ENCODE measurements at places on chromosomes 16 and 17.

GRCh38 chr17:73998653-73999645 lies 204.5 kb upstream of the RPL38 start:
- DNase-seq = peak; percentile 69

GRCh38 chr16:28846933-28847273 lies 755 bp upstream of the TUFM start:
- no peak for DNase-seq

GRCh38 chr17:9414471-9414870 lies 161.1 kb downstream of the STX8 start:
- DNase-seq = no peak

- DNase-seq = no peak
These were observed 26.8 kb downstream of the ENDOV start for GRCh38 chr17:80441598-80442322.

GRCh38 chr17:15412606-15413005 lies 54.8 kb downstream of the CDRT4 start:
- no peak for DNase-seq

DNA sequence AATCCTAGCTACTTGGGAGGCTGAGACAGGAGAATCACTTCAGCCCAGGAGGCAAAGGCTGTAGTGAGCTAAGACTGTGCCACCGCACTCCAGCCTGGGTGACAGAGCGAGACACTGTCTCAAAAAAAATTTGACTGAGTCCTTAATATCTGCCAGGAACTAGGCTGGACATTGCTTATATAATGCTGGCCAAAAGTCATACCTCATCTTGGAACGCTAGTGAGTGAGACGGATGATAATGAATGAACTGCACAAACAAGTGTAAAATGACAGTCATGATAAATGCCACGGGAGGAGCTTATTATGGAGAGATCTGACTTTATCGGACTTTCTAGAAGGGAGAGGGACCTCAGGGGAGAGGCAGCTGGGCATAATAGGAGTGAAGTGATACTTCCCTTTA lies 327.6 kb downstream of the SHISA9 start:
- no peak for DNase-seq

DNA sequence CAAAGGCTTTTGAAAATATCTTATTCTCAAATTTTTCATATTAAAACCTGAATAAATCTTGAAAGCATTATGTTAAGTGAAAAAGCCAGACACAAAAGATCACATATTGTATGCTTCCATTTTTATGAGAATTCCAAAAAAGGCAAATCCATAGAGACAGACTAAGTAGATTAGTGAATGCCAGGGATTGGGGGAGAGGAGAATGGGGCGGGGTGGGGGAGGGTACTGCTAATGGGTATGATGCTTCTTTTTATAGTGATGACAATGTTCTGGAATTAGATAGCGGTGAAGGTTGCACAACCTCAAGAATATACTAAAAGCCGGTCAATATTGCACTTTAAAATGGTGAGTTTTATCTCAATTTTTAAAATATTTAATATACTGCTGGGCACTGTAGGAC lies 44.0 kb downstream of the XPO6 start:
- no peak for DNase-seq

- DNase-seq = no peak
These were observed 99.6 kb downstream of the CA4 start for GRCh38 chr17:60249290-60249826.

DNA sequence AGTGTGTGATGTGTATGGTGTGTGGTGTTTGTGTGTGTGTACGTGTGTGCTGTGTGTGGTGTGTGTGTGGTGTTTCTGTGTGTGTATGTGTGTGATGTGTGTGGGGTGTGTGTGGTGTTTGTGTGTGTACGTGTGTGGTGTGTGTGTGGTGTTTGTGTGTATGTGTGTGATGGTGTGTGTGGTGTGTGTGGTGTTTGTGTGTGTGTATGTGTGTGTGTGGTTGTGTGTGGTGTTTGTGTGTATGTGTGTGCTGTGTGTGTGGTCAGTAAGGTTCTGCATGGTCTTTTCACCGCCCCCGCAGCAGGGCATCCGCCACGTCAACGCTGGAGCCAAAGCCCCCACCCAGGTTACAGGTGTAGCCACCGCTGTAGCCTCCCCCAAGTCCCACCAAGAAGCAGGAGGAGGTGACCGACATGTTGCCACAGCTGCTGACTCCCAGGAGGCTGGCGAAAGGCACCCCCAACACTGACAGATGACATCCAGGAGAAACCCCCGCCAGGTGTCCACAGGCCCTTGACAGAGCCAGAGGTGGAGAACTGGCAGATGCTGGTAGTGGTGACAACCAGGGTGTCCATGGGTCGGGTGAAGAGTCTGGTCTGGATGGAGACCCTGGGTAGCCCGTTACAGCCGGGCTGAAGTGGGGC lies 9.3 kb upstream of the KRT17 start:
- DNase-seq = no peak

GRCh38 chr16:81647527-81647926 lies 131.6 kb upstream of the PLCG2 start:
- DNase-seq = no peak

- DNase-seq = no peak
These were observed 313.0 kb downstream of the SEC14L1 start for GRCh38 chr17:77453613-77454241.

All from mesothelial cell of epicardium (in vitro differentiated cells).